ENCODE measurements at places on chromosomes 12 and 14.

DNA sequence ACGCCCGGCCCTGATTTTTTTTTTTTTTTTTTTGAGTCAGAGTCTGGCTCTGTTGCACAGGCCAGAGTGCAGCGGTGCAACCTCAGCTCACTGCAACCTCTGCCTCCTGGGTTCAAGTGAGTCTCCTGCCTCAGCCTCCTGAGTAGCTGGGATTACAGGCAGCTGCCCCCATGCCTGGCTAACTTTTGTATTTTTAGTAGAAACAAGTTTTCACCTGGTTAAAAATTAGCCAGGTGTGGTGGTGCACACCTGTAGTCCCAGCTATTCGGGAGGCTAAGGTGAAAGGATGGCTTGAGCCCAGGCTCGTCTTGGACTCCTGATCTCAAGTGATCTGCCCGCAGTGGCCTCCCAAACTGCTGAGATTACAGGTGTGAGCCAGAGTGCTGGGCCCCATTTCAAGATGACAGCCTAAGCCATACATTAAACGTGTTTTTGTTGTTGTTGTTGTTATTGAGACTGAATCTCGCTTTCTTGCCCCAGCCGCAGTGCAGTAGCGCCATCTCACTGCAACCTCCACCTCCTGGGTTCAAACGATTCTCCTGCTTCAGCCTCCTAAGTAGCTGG lies 42.7 kb upstream of the EAPP start:
- no peak for DNase-seq

DNA sequence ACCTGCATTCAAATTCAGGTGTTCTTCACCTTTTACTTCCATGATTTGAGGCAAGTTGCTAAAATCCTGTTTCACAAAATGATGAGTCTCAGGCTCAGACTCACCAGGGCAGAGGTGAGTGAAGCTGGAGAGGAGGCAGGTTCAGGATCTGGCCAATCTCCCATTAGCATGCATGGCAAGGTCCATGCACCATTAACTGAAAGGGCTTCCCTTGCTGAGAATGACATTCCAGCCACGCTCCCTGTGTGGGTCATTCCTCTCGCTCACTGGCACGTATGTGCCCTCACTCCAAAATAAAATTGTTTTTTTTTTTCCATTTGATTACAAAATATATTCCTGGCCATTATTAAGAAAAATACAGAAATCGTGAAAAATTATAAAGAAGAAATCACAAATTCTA lies 257.6 kb downstream of the C12orf75 start:
- no peak for DNase-seq

- DNase-seq, result no peak
Measured at GRCh38 chr14:25111061-25111601, 61.2 kb upstream of the STXBP6 start.

DNA sequence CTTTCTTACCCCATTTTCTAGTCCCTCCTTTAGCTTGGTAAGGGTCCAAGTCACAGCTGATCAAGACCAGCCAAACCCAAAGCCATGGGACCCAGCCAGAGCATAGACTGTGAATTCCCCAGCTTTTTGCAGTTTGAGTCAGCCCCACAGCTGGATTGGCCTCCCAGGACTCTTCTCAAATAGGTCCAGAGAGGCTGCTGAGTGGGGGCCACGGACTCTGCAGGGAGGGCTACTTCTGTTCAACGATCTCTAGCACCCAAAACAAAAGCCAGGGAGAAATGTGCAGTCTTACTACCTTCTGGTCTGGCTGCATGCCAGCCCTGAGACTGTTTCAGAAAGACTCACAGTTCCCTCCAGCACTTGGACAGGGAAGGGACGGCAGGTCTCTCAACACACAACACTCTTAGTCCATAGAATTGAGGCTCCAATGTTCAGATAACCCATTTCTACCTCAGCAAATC lies 1.6 kb downstream of the VDR start:
- DNase-seq, result no peak

GRCh38 chr14:28931999-28932398 lies 165.4 kb downstream of the FOXG1 start:
- DNase-seq, result no peak

DNA sequence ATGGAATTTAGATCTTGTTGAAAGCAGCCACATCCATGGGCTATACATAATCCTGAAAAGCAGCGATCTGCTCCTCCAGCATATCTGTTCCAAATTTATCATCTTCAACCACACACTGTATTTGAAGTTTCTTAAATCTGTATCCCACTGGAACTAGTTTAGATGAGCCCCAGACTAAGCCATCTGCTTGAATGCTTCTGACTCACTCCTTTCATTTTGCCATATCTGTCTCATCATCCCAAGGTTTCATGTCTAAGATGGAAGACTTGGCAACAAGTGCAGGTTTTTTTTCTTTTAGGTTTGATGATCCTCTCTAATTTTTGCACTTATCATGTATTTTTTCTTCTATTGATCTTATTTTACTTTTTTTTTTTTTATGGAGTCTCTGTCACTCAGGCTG lies 54.4 kb upstream of the TMEM263 start:
- DNase-seq, result no peak

DNA sequence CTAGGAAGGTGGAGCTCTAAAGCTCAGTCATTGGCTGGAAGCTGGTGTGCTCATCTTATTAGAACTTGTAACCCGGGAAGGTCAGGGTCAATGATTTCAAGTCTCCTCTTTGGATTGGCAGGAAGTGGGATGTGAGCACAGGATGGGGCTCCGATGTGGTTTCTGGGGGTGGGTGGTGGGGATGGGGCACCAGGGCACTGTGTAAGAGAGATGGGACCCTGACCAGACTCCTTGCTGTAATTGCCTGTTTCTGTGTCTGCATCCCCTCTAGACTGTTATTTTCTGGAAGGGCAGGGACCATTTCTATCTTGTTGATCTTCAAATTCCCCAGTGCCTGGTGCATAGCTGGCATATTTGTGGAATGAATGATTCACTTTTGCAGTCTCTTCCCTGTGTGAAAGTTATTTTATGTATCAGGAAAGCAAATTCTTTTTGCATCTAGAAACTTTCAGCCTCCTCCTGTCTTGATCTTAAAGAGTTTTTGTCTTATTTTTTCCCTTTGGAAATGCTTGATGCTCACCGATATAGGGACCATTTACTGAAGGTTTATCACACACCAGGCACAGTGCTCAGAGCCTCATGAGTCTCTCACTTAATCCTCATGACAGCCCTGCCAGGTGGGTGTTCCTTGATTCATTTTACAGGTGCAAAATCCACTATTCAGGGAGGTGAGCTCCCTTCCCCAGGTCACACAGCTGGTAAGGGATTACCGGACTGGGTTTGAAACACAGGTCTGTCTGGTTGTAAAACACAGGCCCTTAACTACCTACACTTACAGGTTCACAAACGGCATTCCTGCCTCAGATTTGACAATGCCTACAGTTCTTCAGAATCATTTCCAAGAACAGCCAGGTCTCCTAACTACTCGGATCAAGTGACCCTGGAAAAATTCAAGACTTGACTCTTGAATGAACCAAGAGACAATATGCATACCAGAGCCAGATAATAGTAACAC lies 86.9 kb upstream of the IGF1 start:
- DNase-seq, result no peak

DNA sequence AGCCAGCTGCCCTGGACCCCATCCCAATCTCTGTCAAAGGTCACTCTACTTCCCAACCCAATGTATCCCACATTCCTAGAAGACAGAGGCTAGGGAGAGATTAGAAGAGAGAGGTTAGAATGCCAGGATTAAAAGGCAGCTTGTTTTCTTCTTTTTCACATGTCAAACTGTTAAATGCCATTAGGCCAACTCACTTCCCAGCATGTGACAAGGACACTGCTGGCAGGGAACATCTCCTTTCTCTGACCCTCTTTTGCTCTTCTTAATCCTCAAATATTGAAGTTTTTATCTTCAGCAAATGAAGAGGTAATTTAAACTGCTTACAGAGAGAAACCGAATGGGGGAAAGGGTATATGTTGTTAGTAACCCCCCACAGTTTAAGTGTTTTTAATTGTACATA lies 89.1 kb downstream of the BBS10 start:
- no peak for DNase-seq

DNA sequence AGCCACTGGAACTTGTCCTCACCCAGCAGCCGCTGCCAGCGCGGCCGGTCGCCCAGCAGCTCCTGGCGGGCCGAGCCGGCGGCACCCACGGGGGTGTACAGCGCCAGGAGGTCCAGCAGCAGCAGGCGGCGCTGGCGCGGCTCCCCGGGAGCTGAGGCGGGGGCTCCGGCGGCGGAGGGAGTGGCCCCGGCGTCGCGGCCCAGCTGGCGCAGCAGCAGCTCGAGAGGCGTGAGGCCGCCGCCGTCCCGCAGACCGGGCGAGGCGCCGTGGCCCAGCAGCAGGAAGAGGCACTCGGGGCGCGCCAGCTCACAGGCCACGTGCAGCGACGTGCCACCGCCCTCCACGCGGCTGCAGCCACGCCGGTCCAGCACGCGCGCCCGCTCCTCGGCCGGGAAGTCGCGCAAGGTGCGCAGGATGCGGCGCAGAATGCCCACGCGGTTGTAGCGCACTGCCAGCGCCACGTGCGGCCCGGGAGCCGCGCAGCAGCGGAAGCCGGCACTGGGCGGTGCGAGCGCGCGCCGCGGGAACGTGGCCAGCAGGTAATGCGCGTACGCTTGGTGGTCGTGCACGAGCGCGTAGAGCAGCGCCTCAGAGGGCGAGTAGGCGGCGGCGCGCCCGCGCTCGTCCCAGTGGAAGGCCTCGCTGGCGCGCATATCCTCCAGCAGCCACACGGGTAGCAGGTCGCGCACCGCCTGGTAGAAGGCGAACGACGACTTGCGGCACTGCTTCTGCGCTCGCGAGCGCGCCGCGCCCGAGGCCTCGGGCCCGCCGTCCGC lies 2.3 kb downstream of the ANKRD9 start:
- no peak for DNase-seq

DNA sequence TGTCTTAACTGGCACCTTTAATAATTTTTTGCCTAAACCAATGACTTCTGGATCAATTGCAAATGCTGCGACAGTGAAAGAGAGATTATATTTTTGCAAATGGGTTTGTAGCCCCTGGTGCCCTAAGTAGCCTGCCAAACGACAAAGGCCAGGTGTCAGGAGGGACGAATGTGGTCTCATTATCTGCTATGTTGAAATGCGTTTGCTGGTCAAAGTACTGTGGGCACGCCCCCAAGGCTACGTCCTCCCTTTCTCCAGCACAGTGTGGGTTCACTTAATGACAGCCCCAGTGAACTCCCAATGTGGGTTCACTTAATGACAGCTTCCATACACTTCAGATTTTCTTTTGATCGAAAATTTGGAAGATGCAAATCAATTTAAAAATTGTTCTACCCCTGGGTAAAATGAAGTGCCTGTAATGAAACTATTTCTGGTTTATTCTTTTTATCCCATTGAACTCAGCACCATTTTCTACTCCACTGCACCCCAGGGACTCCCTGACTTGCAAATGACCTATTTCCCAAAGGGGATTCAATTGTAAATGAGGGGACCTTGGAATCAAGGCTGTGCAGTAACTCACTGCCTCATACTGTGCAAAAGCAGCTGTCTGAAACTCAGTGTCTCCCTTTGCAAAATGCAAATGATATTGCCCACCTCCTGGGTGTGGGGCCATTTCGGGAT lies 1.4 kb downstream of the SERPINA11 start:
- no peak for DNase-seq

DNA sequence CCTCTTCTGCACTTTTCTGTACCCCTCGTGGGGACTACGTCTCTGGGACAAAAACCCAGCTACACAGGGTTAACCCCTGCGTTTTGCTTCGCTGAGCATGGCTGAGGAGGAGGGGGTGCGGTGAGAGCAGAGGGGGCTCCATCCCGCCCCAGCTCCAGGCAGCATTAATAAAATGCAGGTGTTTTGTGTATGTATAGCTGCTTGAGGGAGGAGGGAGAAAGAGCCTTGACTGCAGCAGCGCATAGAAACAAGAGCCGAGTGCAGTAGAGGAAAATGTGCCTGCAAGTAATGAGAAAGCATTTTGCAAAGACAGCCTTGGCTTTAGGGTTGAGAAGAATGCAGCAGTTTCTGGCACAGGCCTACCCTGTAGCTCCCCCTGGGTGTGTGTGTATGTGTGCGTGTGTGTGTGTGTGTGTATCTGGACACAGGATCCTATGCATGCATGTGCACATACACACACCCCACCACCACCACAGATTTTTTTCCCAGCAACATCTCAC lies 103.9 kb downstream of the ZFP36L1 start:
- no peak for DNase-seq

- DNase-seq, result no peak
Measured at GRCh38 chr12:67593041-67593440, 55.5 kb upstream of the DYRK2 start.

DNA sequence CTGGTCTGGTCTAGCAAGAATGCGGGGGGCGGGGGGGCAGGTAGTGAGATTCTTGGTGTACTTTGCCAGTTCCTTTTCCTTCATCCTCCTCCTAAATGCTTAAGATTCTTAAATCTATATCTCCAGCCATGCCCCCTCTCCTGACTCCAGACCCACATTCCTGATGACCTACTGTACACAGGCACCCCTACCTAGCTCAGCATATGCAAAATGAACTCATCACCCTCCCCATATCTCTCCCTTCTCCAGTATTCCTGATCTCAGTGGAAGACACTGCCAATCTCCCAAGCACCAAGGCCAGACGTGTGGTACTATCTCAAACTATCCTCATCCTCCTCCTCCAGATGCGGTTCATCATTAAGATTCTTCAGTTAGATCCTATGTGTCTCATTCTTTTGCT lies 215.8 kb downstream of the SPTSSA start:
- no peak for DNase-seq

GRCh38 chr14:93051600-93052546 lies 63.9 kb downstream of the ITPK1 start:
- DNase-seq, result no peak

GRCh38 chr14:97274626-97275025 lies 477.4 kb downstream of the VRK1 start:
- DNase-seq, result no peak

DNA sequence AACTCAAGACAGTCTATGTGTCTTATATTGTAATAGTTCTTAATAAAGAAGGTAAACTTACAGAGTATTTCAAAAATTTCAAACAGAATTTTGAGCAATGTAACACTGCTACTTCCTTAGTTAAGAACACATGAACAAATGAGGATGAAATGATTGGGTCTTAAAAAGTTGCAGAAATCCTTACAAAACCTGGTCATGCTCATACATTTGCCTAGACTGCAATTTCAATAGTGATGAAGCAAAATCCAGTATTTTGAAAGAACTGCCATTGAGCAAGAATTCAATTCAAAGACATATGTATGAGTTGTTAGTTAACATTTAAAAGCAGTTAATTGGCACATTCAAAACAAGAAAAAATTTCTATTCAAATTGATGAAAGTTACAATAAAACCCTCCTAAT lies 17.8 kb upstream of the HIF1A start:
- DNase-seq, result no peak

GRCh38 chr14:65072937-65073336 lies 29.4 kb downstream of the MAX start:
- no peak for DNase-seq

GRCh38 chr14:48849741-48850322 lies 736.3 kb downstream of the RPS29 start:
- no peak for DNase-seq

DNA sequence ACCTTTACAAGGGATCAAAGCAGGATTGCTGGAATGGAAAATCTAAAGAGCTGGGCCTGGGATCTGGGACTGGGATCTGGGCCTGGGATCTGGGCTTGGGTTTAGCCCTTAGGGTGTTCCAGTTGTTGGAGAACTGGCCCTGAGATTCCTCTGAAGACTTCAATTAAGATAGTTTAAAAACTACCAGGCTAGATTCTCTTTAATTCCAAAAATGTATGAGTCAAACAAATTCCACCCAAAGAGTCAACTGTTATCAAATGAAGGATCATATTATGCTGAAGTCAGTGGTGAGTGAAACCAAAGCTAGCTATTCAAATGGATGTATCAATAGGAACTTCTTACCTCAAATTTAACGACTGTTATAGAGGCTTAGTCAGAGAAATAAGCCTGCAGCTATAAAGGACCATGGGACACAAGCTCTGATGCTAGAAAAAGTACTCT lies 40.5 kb downstream of the LIMA1 start:
- DNase-seq, result no peak

- no peak for DNase-seq
Measured at GRCh38 chr12:32070370-32070769, 36.3 kb upstream of the BICD1 start.
